ENCODE measurements at places on chromosomes 7 and 10.

- DNase-seq: no peak
These were observed 177.1 kb downstream of the USP6NL start for GRCh38 chr10:11434324-11434723.

- no peak for DNase-seq
These were observed 46.2 kb downstream of the BLNK start for GRCh38 chr10:96225119-96225518.

DNA sequence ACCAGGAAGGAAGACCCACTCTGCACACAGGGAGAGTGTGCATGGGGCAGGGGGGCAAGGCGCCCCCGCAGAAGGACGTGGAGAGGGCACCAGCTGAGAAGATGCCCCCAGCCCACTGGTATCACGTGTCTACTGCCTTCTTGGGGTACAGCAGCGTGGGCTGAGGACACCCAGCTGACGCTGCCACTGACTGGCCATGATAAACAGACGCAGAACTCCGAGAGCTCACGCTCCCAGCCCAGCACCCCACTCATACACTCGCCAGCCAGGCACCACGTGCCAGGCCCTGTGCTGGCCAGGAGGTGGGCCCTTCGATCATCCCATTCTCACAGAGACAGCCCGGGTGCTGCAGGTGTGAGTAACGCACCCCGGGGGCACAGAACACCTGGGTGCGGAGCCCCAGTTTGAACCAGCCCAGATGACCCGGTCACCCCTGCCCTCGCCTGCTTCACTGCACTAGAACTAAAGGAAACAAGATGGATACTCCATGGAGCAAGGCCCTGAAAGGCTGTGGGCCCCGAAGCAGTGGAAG is 199.8 kb downstream of the MAD1L1 start:
- no peak for DNase-seq

DNA sequence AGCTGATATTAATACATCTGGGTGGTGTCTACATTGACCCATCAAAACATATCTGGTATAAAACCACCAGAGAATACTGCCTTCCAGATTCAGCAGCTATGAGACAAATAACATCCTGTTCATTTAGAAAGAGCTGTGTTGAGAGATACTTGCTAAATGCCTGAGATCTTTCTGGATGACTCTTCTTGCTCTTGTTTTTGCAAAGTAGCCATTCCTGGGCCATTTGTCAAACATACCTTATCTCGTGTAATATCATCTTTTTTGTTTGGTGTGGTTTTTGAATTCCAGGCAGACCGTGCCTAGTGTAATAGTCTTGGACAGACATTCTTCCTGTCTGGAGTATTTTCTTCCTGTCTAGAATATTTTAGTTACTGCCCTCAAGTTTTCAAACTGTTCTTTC is 74.7 kb upstream of the PRR15 start:
- no peak for DNase-seq

DNA sequence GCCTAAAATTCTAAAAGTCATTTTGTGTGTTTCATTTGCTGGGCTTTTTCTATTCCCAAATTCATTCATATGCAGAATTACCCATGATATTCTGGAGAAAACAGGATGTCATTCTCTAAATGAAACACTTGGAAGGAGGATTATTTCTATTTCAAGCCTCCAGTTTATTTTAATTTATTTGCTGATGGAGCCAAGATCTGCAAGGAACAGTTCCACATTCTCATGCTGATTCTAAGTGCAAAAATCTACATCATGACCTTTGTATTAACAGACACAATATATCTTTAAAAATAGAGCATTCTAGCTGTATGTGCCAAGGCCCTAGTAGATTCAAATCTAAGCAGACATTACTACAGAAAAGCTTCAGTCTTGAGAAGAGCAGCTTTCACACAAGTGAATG is 51.3 kb upstream of the KCND2 start:
- DNase-seq: no peak

- DNase-seq: no peak
These were observed 146.3 kb downstream of the GPR85 start for GRCh38 chr7:112940314-112940732.

GRCh38 chr7:66869660-66870450 is 51.2 kb upstream of the TMEM248 start:
- DNase-seq: no peak

DNA sequence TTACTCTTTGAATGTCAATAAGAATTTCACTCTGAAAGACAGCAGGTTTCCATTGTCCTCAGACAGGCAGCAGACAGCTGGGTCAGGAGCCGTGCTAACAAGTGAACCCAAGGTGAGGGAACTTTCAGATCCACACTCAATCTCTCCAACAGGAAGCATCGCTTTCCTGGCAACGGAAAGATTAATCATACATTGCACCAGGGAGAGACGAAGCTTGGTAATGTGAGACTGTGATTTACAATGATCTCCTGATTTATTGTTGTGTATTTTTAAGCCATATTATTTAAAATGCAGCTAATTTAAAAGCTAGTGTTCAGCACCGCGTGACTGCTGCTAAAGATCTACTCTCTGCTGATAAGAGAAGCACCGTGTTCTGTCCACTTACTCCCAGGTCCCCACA is 17.5 kb upstream of the NOM1 start:
- DNase-seq: no peak

DNA sequence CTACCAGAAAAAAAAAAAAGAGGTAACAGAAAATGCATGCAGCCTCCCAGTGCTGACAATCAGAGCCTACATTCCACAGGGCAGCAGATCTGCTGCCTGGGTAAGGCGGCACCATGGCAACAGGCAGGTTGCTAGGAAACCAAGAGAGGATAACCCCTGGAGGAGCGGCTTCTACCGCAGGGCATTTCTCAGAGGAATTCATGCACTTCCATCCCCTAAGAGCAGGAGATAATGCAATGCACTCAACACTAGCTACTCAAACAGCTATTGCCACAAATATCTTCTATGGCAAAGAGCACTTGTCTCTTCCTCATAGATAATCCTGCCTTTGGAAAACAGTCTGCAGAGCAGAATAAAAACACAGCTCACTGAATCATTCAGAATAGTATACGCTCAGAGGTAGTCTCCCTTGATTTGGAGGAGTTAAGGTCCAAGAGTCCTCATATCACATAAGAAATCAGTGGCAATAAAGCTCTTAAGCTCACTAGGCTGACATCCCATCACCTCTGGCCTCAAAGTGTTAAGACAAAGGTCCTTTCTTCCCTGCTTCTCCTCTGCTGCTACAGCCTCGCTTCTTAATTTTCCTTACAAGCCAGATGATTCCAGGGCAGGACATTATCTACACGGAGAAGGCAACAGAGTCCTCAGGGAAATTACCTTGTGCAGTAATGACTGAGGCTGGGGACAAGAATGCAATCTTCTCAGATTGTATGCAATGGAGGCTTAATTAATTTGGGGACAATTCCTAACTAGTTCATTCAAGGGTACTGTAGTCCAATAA is 10.7 kb downstream of the PSAP start:
- DNase-seq: no peak
